ENCODE measurements at places on chromosomes 7 and 10. TPM values are rescaled to one million over a fixed set of nuclear protein-coding genes. Genes with fewer than 3 reads are reported as not detected.

Gene GCK
- 1.2 TPM for total RNA-seq

Gene SYT15
- total RNA-seq = 4.8 TPM

Gene CTNNA3
- total RNA-seq = 27.8 TPM

Gene TUBAL3
- 0.66 TPM for total RNA-seq

Gene TYW1
- total RNA-seq = 10.7 TPM

Gene RAPGEF5
- total RNA-seq = 22.5 TPM

Gene STK31
- total RNA-seq = 0.19 TPM

Gene OR6V1
- total RNA-seq = not detected

Gene DGKB
- total RNA-seq = 14.2 TPM

Gene SUN3
- total RNA-seq = not detected

Gene TSPAN33
- 7.6 TPM for total RNA-seq

Gene OR2A1
- not detected for total RNA-seq

Gene SPOCK2
- 8.8 TPM for total RNA-seq

Gene GNAT3
- total RNA-seq = not detected

Gene MYPN
- 0.50 TPM for total RNA-seq

Gene ABCA13
- 0.26 TPM for total RNA-seq

Gene SH2D4B
- 0.42 TPM for total RNA-seq

Gene TECTB
- not detected for total RNA-seq

Gene AQP1
- total RNA-seq = 362 TPM

Gene TEX36
- not detected for total RNA-seq

Gene VSTM4
- total RNA-seq = 21.4 TPM

Gene SEM1
- 24.0 TPM for total RNA-seq

All from esophagus muscularis mucosa (tissue), 4 donors.